ENCODE measurements at places on chromosomes 1 and 21.

DNA sequence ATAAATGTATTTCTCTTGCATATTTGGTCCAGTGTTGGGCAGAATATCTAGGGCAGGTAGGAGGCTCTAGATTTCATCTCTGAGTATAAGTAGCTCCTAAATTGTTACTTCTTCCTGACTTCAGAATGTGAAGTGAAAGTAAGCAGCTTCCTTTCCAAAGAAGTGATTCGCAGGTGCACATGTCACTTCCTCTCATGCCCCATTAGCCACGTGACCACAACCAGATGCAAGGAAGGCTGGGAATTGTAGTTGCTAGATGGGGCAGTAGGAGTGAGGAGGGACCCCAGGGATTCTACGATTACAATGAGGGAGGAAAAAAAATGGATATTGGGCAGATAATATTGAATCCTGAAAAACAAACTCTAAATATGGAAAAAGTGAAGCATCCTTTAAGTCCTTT is 113.2 kb upstream of the CYYR1 start:
- no peak for DNase-seq

- no peak for DNase-seq
Observed at GRCh38 chr1:207883104-207883651, 27.7 kb downstream of the CD34 start.

DNA sequence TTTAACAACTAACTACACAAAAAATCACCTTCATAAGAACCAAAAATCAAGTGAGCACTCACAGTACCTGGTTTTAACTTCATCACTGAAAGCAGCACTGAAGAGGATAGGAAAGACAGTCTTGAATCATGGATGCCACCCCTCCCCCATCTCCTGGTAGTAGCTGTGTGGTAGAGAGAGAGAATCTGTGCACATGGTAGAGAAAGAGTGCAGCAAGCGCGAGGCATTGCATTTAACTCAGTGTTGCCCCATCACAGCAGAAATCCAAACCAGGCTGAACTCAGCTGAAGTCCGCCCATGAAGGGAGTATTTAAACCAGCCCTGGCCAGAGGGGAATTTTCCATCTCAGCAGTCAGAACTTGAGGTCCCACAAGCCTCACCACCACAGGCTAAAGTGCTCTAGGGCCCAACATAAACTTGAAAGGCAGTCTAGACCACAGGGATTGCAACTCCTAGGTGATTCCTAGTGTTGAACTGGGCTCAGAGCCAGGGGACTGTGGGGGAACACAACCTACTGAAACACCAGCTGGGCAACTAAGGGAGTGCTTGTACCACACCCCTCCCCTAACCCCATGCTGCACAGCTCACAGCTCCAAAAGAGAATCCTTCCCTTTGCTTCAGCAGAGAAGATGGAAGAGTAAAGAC is 38.4 kb downstream of the VAV3 start:
- no peak for DNase-seq

- DNase-seq = no peak
Observed at GRCh38 chr1:226652613-226653012, 86.5 kb downstream of the ITPKB start.

DNA sequence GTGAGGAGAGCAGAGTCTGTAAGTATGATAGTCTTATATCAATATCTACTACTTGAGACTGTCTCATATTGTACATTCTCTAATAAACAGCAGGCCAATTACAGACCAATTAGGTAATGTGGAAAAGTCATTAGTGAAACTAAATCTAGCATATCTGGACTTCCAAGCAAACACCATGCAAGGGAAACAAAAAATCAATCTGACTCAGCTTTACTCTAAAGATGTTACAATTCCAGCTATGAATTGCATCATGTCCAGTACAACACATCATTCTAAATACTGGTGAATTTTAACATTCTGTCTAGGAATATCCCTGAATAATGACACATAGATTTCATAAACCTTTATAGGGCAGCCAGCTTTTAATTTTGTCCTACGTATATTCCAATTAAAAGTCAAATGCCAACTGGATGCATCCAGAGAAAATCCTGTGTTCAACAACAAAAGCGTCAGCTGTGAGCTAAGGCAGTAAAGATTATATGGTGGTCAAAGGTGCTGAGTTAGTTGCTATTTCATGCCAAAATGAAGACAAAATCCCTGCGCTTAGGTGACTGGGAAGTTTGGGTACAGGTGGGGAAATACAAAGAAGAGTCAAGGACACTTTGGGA is 159.3 kb downstream of the TTLL7 start:
- DNase-seq = no peak

GRCh38 chr1:55287723-55288122 is 72.6 kb upstream of the USP24 start:
- no peak for DNase-seq

GRCh38 chr1:212228591-212229119 is 56.6 kb upstream of the PPP2R5A start:
- no peak for DNase-seq

GRCh38 chr21:29557931-29558725 is 259.4 kb downstream of the BACH1 start:
- no peak for DNase-seq

GRCh38 chr1:191804311-191804710 is 354.0 kb upstream of the RGS18 start:
- DNase-seq = no peak

Data from T-helper 9 cell (primary cell).